Right hindlimb (tissue), 1 donor: ENCODE measurements at places on chromosomes 5 and 9.
A peak's percentile ranks its signal among the peaks of the same experiment; 100 is the strongest.

DNA sequence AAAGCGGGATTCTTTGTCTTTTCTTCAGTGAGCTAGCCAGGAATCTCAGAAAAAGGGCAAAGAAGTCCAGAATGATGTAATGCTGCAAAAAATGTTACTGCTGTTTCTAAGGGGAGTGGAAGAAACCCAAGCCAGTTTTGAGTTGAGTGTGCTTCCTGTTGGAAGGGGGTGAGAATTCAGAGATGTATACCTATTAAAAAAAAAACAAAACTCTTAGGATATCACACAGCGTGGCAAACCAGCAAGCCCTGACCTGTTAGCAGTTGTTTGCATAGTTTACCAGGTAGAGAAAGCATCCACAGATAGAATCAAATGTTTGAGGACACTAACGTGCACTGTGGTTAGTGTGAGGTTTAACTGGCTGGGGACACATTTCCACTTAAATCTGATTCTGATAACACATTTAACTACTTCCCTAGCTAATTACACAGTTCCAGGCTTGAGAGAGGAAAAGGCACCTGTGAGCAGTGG, 11.4 kb downstream of the BASP1 start:
- peak; percentile 29 for DNase-seq

DNA sequence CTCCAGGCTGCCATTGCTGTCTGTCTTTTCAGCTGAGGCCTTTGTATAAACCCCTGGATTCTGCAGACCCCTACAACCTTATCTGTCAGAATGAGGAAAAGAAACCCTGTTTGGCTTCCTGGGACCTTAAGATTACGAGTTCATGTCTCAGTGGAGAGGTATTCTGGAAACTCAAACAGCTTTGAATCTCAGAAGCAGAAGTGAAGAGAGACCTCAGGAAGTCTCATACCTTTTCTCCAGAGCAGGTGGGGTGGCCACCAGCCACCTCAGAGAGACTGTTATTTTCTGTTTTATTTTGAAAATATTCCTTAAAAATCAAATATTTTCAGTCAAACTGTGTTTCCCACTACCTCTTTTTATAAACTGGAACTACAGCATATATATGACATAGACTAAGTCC, 457.5 kb downstream of the TMEM232 start:
- no peak for DNase-seq

- no peak for DNase-seq
Observed at GRCh38 chr5:178249191-178249989, 16.8 kb upstream of the PHYKPL start.

GRCh38 chr5:83306572-83307241, 164.8 kb upstream of the VCAN start:
- DNase-seq, result no peak

GRCh38 chr5:179862296-179862695, 3.7 kb upstream of the MRNIP start:
- no peak for DNase-seq

DNA sequence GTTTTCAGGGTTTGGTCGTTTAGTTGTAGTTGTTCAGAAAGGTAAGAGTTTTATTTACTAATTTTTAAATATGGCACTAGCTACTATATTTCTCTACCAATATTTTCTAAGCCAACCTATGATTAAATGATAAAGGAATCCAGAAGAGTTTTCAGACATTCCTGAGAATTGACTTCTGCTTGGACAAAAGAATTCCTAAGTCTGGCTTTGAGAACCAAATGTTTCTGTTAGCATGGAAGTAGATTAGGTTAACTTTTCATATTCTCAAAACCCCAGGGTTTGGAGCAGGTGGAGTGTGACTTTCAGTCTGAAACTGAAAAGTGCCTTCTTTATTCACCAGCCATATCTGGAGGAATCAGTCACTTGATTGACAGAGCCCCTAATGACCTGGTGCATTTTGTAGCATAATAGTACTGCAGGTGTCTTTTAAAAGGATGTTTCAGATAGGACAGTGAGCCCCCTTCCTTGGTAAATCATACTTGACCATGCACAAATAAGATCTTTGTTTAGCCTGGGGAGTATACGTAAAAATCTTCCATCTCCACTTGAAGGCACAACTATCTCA, 457.0 kb upstream of the ZNF462 start:
- no peak for DNase-seq

DNA sequence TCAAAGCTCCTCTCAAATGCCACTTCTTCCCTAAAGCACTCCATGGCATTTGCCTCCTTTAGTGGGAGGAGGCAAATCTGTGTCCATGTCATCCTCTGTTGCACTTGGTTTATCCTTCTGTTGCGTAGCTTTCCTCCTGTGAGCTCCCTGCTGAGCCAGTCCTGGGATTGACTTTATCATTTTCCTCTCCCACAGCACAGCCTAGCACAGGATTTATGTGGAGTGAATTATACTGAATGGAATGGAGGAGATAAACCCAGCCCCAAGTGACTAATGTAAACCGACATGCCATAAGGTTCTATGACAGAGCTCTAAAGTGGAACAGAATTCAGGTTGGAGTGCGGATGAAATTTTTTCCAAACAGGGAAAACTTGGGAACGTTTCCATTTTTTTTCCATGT, 26.4 kb upstream of the TOMM5 start:
- DNase-seq, result no peak
